Spinal cord (tissue), 10 donors: ENCODE measurements at places on chromosomes 3 and 15. TPM values are rescaled to one million over a fixed set of nuclear protein-coding genes. Genes with fewer than 3 reads are reported as not detected.

- DNase-seq, result no peak
Observed at GRCh38 chr3:190467922-190468321, 18.2 kb upstream of the TMEM207 start.

GRCh38 chr15:31474059-31474868, 147.6 kb downstream of the KLF13 start:
- no peak for DNase-seq

- DNase-seq, result no peak
Observed at GRCh38 chr3:119794971-119795612, 13.2 kb downstream of the NR1I2 start.

DNA sequence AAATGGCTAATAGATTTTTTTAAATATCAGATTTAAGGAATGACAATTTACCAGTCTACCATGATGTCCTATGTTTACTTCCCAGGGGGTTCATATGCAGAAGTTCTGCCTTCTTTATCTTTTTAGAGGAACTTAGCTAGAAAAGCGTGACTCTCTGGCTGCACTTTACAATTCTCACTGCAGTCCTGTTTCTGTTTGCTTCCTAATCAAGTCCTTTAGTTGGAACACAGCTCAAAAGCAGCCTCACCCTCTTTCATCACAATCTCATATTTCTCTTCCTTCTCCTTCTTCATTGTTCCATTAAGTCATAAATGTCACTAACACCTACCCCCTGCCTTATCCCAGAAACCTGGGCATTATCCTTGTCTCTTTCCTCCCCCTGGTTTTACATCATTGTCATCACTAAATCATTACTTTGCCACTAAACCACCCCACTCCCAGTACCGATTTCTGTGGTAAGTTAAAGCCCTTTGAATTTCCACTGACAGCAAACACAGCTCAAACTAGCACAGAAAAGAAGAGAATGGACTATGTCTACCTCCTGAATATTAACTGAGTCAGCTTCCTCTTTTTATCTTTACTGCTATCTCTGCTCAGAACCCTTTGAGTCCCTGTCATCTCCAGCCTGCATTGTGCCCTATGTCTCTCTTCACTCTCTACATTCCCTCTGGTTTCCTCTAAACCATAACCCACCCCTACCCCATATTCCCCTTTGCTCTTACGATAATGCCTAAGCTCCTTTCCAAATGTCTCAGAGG, 13.8 kb upstream of the PPP4R2 start:
- DNase-seq, result no peak

- DNase-seq, result no peak
Observed at GRCh38 chr3:127723011-127723567, 50.3 kb downstream of the ABTB1 start.

DNA sequence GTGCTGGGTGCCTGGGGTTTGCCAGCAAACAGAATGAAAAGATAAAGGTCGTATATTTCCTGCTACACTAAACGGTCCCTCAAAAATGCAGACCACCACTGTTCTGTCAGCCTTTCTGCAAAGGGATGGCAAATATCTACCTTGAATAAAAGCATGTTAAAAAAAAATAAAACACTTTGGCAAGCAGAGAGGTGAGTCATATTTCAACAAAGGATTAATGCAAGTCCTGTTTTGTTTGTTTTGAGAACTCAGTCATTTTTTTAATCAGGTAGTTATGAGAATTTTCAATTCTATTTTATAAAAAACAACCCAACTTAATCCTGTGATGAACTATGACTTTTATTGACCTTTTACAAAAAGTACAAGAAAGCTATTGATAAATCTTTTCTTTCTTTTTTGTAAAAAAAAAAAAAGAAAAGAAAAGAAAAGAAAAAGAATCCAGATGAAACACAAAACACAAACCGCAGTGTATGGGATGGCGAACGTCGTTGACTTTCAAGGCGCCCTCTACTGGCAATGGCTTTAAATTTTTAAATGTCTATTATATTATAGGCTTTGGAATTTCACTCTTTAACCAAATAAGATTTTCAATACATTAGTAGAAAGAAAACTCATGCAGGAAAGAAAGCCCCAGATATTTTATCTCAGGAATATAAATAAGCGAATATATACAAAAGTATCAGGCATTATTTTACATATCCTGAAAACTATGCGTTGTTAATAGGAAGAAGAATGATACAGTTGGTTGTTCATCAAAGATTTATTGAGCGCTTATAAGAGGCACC, 87.8 kb downstream of the NCEH1 start:
- DNase-seq, result no peak

DNA sequence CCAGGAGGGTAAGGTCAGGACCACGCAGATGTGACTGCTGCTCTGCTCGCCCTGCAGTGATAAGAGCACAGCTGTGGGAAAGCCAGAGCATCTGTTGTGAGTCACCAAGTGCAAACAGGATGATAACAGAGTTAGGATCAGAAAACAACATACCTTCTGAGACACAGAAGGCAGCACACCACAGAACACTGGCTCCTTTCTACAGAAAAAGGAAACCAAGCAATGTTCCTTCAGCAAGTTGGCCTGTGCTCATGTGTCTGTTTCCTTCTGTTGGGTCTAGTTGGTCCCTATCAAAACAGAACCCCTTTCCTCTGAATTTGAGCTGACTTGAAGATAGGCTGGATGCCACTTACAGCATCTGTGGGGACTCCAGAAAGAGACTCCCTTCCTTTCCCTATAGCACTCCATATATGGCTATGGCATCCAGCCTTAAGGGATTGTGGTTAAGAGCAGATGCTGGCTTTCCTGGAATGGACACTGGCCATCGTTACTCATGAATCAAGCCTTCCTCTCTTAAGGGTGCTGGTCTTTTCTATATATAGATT, 440.7 kb upstream of the THBS1 start:
- no peak for DNase-seq

UCN2 gene
- total RNA-seq, result not detected

DNAJB8 gene
- not detected for total RNA-seq

SORD gene
- 13.5 TPM for total RNA-seq

TMCO5A gene
- total RNA-seq, result not detected

HCLS1 gene
- 10.2 TPM for total RNA-seq

ATG7 gene
- 48.0 TPM for total RNA-seq
